ENCODE measurements at places on chromosomes 6 and 20.
A peak's percentile ranks its signal among the peaks of the same experiment; 100 is the strongest.

DNA sequence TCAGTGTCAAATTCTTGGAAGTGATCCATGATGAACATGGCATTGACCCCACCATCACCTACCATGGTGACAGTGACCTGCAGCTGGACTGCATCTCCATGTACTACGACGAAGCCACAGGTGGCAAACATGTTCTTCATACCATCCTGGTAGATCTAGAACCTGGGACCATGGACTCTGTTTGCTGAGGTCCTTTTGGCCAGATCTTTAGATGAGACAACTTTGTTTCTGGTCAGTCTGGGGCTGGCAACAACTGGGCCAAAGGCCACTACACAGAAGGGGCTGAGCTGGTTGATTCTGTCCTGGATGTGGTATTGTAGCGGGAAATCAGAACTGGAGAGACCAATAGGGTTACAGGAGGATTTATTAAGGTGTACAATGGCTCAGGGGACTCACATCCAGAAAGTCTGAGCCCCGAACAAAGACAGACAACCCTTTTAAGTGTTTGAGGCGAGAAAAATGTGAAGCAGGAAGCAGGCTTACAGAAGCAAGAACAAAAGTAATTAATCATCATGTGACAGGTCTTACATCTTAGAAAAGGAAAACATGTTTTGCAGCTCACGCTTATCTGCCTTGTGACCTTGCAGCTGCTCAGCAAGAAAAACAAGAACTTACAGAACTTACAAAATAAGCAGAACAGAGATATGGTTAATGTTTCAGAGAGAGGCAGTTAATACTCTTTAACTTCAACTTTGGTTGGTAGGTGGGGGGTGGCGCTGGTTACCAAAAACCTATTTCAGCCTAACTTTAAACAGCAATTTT, 58.8 kb upstream of the MOCS1 start:
- DNase-seq: no peak

DNA sequence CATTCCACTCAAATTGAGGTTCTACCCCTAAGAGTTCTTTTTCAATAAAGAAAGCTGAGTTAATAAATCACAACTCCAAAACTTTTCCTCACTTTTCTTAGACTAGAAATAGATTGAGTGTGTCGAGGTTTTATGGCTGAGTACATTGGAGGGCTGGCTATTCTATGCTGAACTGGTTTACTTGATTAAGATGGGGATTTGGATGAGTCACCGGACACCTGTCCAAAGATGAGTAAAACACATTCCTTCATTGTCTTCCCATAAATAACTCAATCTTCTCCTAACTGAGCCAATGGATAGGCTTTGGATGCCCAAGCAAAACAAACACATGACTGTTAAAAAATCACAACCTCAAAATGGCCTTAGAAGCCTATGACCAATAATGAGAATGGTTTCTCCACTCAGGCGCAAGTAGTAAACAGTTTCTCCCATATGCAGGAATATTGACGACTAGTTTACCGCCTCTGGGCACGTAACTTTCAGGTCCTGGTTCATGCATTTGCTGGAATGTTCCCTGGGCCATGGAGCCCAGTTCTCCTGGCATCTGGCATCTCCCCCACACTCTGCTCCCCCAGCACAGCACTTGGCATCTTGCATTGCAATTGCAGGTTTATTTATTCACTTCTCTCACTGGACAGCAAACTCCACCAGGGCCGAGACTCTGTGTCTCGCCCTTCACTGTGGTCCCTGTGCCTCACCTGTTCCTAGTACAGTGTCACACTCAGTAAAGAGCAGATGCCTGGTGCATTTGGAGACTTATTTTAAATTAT, 43.9 kb downstream of the BCAS1 start:
- DNase-seq: no peak

GRCh38 chr6:147382945-147383554, 125.4 kb upstream of the SAMD5 start:
- DNase-seq: no peak

DNA sequence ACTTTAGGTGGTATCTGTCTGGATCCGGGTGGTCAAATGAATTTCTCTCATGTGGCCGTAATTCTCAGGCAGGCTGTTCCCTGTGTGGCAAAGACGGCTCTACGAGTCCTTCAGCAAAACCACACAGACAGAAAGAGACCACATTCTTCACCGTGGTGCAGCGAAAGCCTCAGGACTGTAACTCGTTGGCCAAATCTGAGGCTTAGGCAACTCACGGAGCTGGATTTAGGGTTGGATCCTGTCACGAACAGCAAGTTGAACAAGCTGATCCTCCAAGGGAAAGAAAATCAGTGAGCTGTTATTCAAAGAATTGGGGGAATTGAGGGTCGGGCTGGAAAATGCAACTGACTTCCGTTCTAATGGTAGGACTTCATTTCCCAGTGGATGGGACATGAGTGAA, 167.4 kb downstream of the ZMYND8 start:
- DNase-seq: no peak

DNA sequence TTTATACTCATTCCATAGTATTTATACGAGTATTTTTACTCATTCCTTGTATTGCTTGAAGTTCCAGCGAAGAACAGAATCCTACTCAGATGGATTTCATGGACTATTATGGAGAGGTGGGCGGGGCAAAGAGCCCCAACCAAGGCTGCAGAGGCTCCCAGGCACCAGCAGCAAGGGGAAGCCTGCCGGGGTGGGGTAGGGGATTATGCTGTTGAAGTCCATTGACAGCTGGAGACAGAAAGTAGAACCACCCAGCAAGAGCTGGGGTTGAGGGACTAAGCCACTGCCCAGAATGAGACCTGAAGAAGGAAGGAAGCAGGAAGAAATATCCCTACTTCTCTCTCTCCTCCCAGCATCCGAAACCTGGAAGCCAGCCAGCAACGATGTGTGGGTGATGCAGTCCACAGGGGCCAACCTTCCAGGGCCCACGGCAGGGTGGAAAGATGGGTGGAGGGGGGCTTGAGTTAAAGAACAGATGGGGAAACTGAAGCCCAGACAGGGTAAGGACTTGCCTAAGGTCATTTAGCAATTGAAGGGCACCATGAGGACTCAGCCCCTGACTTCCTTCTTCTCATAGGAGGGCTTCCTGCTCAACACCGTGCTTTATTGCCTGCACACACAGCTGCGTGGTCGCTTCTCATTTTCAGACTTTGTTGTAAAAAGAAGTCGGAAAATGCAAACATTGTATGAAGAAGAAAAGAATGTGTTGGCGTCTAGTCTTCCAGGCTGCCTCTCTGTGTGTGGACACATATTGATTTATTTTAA, 18.3 kb upstream of the GTSF1L start:
- DNase-seq: no peak

DNA sequence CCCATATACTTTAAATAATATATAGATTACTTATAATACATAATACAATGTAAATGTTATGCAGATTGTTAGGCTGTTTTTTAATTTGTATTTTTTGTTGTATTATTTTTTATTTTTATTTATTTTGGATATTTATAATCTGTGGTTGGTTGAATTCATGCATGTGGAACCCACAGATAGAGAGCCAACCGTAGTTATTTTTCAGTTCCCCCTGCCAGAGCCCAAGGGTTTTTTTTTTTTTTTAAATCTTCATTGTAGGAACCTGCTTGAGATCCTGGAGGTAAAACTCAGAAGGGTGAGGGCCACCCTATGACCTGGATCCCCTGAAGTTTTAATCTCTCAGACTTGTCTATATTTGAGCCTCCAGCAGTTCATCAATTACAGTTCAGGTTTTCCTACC, 133.2 kb downstream of the B3GAT2 start:
- no peak for DNase-seq

- DNase-seq: no peak
These were observed 74.1 kb downstream of the BFSP1 start for GRCh38 chr20:17457079-17457478.

DNA sequence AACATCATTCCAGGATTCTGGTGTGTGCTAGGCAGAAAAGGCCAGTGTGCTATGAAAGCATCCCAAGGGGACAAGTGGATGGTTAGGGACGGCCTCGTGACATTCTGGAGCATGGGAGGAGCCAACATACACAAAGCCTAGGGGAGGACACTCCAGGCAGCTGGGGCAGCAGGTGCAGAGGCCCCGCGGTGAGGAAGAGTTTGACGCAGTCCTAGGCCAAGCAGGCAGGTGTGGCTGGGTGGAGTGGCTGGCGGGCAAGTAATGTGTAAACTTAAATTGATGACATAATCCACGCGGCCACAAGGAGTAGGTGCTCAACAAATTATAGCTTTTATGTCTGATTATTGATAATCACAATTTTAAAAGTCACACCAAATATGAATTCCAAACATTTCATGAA, 93.6 kb downstream of the TMEM242 start:
- DNase-seq: no peak

DNA sequence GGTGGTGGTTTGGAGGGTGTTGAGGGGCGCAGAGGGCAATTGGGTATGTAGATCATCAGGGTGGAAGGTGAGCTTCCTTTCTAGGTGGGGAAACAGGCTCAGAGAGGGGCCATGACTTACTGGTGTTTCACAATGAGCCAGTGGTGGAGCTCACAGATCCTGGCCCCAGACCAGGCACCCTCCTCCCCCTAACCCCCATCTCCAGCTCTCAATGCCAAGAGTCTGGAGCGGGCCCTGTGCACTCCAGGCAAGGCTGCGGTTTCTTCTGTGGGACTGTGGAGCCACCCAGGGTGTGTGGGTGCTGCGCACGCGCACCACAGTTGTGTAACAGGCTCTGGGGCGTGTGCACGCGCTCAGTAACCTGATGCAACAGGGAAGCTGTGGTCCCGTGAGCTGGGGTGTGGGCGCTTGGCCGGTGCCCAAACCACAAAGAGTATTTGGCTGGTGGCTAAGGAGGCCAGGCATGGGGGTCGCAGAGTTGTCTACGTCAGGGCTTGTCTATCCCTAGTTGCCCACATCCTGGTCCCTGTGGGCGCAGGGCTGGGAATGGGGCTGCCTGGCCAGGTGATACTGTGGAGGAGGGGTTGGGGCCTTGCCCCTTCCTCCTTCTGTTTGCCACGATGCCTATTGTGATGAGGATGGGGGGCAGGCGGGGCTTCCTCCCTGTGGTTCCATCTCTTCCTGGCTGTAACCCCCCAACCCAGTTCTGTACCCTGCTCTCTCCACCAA, 37.5 kb upstream of the MRPS18A start:
- DNase-seq: peak; percentile 63

GRCh38 chr6:49145280-49145679, 317.8 kb downstream of the MMUT start:
- no peak for DNase-seq

GRCh38 chr6:57173056-57173885, 1.1 kb downstream of the BAG2 start:
- no peak for DNase-seq

- no peak for DNase-seq
These were observed 5.2 kb downstream of the BTBD9 start for GRCh38 chr6:38634518-38634917.

DNA sequence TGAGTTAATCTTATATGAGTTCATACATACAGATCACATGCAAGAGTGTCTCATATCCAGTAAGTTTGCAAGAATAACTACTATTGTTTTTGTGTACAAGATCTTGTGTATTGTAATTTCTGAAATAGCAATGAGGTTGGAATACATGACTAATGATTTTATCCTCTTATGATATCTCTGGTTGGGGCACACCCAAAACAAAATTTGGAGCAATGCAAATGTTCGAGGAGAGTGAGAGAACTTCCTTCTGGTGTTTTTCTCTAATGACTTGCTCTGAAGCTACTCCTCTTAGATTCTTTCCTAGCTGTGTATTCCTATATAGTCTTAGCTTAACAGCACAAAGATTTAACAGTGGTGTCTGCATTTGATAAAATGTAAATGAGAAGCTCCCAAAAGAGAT, 252.5 kb downstream of the LAMA2 start:
- no peak for DNase-seq

GRCh38 chr6:99603421-99604165, 3.0 kb upstream of the PRDM13 start:
- DNase-seq: no peak

DNA sequence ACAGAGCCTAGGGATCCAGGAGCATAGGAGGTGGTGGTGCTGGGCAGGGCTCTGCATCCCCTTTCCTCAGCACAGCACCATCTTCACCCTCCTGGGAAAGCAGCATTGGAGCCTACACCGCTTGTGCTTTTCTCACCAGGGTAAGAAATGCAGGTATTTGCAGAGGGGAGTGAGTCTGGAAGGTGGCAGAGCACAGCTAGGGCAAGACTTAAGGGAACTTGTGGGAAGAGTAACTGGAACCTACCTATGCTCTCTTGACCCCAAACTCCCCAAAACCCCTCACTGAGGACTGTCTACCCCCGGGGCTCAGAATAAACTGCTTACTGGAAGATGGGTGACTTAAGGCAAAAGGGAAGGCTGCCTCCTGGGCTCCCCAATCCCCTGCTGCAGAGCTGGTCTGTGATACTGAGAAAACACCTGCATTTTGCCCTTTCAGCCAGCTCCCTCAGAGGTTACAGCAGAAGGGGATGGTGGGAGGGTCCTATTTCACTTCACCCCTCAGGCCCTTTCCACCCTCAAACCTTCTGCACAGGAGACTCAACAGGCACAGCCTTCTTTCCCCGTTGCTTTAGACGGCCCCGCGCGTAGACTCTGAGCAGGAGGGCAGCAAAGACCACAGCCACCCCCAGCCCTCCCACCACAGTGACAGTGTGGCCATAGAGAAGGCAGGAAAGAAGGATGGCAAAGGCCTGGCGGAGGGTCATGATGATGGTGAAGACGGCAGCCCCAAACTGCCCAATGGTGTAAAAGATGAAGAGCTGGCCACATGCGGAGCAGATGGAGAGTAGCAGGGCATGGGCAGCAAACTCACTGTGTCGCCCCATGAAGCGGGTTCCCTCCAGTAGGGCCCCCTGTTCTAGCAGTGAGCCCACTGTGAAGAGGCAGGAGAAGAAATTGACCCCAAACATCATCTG, 2.9 kb downstream of the SLC35B2 start:
- no peak for DNase-seq

GRCh38 chr20:48695255-48695654, 132.5 kb downstream of the PREX1 start:
- DNase-seq: no peak

DNA sequence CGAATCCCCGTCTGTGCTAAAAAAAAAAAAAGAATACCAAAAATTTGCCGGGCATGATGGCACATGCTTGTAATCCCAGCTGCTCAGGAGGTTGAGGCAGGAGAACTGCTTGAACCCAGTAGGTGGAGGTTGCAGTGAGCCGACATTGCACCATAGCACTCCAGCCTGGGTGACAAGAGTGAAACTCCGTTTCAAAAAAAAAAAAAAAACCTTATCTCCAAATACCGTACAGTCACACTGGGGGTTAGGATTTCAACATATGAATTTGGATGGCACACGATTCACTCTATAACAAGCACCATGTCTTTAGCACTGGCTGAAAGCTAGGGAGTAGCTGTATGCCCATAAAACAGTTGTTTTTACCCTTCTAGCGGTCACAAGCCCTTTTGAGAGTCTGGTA, 3.8 kb downstream of the SMIM13 start:
- no peak for DNase-seq

GRCh38 chr6:90241229-90241880, 55.3 kb downstream of the BACH2 start:
- DNase-seq: no peak

- no peak for DNase-seq
These were observed 527.5 kb upstream of the ID4 start for GRCh38 chr6:19309661-19310060.

All from activated gamma-delta T cell treated with anti-CD3 and anti-CD28 coated beads, Interleukin-2, amount 50 U/mL, for 16 hours (primary cell).